ENCODE measurements at places on chromosomes 1 and 21. TPM values are rescaled to one million over a fixed set of nuclear protein-coding genes. Genes with fewer than 3 reads are reported as not detected.

TSACC gene
- total RNA-seq: 0.28 TPM

GRIK3 gene
- 0.05 TPM for total RNA-seq

S100A7 gene
- total RNA-seq: not detected

CFAP74 gene
- total RNA-seq: under 0.01 TPM

TARS2 gene
- 16.5 TPM for total RNA-seq

SERPINC1 gene
- total RNA-seq: 742 TPM

YTHDF2 gene
- total RNA-seq: 31.1 TPM

FNDC10 gene
- 0.08 TPM for total RNA-seq

TMEM240 gene
- 0.14 TPM for total RNA-seq

SPRR5 gene
- not detected for total RNA-seq

DNA sequence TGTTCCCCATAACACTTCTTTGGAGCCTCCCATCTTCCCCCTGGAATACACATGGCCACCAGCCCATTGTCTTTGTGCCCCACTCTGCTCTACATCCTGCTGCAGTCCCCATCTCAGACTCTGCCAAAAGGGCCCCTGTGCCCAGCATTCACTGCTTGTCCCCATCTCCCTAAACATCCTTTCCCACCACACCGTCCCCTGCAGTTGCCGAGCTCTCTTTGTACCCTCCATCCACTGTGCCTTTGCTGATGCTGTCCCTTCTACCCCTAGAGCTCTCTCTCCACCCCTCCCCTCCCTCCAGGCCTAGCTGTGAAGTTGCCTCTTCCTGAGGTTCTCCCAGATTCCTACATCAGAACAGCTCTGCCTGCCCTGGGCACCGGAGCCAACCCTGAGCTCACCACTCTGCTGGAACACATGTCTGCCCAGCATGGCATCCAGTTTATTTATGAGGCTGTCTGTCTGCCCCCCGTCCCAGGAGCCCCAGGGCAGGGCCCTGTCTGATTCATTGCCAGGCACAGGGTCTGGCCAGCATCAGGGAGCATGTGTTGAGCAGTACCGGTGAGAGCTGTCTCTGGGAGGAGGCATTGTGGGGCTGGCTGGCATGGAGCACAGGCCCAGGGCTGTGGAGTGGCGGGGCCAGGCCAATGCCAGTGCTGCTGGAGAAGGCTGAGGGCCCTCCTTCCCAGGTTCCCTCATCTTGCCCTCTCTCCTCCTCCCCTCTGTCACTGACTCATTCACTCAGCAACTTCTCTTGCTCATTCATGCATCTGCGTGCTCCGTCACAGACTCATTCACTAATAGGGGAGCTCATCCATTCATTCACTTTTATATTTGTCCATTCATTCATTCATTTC is 28.8 kb downstream of the EDN2 start:
- no peaks in the 10 kb centered on the region for H3K4me1 ChIP-seq
- H3K27ac ChIP-seq: no peak overlapping the region
- no peak overlapping the region for H3K4me3 ChIP-seq
- H3K36me3 ChIP-seq: no peaks in the 10 kb centered on the region
- no peak for DNase-seq
- no peaks in the 10 kb centered on the region for H3K27me3 ChIP-seq

GRCh38 chr1:35452106-35452774 is 105.0 kb downstream of the KIAA0319L start:
- no peak for DNase-seq
- no peaks in the 10 kb centered on the region for H3K27me3 ChIP-seq
- peaks cover 23% of the 10 kb centered on the region for H3K36me3 ChIP-seq
- no peak overlapping the region for H3K27ac ChIP-seq
- H3K4me1 ChIP-seq: peaks cover 35% of the 10 kb centered on the region
- no peak overlapping the region for H3K4me3 ChIP-seq

DNA sequence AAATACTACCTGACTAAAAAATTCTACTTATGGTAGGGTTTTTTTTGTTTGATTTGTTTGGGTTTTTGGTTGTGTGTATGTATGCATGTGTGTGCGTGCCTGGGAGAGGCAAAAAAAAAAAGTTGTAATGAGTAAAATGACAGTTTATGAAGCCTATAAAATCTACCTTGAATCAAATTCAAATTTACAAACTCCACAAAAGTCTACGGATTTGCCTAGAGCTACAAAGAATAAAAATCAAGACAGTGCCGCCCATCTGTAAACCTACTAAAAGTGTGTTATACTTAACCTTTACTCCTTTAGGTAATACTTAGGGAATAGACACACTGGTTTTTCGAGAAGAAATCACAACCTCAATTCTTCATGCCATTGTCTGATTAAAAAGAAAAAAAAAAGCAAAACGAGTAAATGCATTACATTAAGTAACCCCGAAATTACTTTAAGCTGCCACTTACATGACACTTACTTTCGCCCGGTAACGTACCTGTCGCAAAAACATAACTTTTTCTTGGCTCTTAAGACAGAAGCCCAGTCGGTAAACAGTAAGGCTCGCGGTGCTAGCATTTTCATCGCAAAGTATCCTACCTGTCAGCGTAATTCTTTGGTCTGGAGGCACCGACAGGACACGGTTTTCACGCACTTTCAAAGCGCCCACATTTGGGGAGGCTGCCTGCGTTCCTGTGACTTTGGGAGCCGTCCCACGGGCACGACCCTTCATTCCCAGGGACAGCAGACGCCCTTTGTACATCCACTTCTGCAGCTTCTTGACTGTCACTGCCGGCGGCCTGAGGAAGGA is 951 bp downstream of the SYDE2 start:
- no peaks in the 10 kb centered on the region for H3K27me3 ChIP-seq
- H3K4me3 ChIP-seq: peak overlapping the region; percentile 91
- H3K4me1 ChIP-seq: no peaks in the 10 kb centered on the region
- no peaks in the 10 kb centered on the region for H3K36me3 ChIP-seq
- peak overlapping the region; percentile 90 for H3K27ac ChIP-seq

DNA sequence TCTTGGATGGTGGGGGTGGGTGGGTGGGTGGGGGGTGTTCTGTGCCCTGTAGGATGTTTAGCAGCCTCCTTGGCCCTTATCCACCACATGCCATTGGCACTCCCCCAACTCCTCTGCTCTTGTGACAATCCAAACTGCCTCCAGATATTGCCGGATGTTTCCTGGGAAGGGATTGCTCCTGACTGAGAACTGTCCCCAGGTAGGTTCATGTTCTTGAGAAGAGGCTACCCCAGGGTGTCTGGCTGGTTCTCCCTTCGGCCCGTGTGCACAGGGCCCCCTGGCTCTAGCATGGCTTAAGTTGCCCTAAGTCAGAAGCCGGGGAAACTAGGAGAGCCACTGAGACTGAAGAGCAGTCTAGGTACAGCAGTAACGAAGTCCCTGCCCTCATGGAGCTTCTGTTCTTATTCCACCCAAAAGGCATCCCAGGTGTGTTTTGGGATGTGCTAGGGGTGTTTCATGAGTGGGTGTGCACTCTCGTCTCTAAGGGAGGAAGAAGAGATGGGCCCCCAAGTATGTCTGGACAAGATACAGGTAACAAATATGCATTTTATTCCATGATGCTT is 19.8 kb upstream of the THRAP3 start:
- peaks cover 7% of the 10 kb centered on the region for H3K4me1 ChIP-seq
- no peak overlapping the region for H3K27ac ChIP-seq

- DNase-seq: no peak
- H3K4me3 ChIP-seq: no peak overlapping the region
- no peaks in the 10 kb centered on the region for H3K36me3 ChIP-seq
- H3K27ac ChIP-seq: no peak overlapping the region
- H3K4me1 ChIP-seq: peaks cover 4% of the 10 kb centered on the region
- no peaks in the 10 kb centered on the region for H3K27me3 ChIP-seq
These were observed 6.0 kb downstream of the COL9A2 start for GRCh38 chr1:40310983-40311642.

DNA sequence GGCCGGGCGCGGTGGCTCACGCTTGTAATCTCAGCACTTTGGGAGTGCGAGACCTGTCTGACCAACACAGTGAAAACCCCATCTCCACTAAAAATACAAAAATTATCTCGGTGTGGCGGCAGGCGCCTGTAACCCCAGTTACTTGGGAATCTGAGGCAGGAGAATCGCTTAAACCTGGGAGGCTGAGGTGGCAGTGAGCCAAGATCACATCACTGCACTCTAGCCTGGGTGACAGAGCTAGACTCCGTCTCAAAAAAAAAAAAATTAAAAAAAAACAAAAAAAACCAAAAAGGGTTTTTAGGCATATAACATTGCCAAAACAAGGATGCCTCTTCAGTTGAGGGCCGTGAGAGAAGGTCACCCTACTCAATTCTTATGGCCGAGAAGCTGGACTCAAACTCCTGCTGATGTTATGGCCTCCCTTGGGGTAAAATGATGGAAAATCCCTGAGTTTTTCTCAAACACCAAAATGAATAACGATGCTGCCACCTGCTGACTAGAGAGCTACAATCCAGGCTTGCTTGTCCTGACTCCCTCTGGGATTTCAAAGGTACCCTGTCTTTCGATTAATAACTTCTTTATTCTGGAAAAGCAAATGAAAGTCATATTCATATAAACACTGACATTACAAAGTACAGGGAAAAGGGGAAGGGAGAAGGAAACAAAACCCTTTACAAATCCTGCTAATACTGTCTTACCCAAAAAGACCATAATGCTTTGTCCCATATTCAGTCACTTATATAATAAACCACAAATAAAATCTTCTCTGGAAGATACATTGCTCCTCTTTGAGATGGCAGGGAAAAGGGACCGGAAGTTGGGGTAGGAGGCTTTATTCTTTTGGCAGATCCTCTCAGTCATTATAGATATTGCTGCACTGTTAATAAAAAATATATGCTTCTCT is 10.7 kb downstream of the RAB42 start:
- peaks cover 22% of the 10 kb centered on the region for H3K36me3 ChIP-seq
- H3K27me3 ChIP-seq: no peaks in the 10 kb centered on the region
- DNase-seq: peak; percentile 52
- H3K27ac ChIP-seq: no peak overlapping the region
- no peaks in the 10 kb centered on the region for H3K4me1 ChIP-seq
- no peak overlapping the region for H3K4me3 ChIP-seq

DNA sequence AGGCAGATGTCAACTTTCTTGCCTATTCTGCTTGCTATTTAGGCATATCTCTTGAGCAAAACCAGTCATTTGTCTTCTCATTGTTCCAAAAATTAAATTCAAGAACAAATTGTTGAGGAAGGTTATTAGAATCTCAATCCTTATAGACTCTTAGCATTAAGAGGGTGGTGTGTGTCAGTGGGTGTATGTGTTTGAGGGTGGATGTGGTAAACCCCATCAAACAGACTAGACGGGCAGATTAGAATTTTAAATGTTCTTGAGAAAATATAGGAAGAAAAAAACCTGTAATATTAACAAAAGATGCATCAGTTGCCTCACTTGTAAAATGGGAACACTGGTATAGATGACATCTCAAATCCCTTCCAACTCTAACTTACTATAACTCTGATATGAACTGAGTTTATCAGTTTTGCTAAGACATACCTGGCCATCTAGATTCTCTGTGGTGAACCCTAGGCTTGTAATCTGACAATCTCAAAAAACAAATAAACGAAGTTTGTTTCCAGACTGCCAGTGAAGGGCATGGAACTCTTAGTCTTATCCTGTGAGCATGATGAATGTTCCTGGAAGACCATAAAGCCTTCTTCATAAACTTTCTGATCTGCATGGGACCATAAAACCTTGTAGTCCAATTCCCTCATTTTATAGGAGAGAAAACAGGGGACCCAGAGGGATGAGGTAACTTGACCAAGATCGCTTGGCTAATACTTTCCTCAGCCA is 176.3 kb upstream of the SGIP1 start:
- H3K27me3 ChIP-seq: no peaks in the 10 kb centered on the region
- H3K27ac ChIP-seq: no peak overlapping the region
- H3K36me3 ChIP-seq: no peaks in the 10 kb centered on the region

DNA sequence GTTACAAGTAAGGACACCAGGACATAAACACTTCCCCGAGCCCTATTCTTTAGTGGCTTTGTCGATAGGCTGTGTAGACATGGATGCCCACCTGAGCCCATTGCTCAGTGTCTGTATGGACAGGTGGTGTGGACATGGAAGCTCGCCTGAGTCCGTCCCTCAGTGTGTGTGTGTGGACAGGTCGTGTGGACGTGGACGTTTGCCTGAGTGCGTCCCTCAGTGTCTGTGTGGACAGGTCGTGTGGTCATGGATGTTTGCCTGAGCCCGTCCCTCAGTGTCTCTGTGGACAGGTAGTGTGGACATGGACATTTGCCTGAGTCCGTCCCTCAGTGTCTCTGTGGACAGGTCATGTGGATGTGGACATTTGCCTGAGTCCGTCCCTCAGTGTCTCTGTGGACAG is 38.7 kb upstream of the COL6A2 start:
- no peak overlapping the region for H3K4me3 ChIP-seq
- no peak overlapping the region for H3K27ac ChIP-seq
- DNase-seq: no peak
- no peaks in the 10 kb centered on the region for H3K4me1 ChIP-seq
- H3K36me3 ChIP-seq: no peaks in the 10 kb centered on the region

DNA sequence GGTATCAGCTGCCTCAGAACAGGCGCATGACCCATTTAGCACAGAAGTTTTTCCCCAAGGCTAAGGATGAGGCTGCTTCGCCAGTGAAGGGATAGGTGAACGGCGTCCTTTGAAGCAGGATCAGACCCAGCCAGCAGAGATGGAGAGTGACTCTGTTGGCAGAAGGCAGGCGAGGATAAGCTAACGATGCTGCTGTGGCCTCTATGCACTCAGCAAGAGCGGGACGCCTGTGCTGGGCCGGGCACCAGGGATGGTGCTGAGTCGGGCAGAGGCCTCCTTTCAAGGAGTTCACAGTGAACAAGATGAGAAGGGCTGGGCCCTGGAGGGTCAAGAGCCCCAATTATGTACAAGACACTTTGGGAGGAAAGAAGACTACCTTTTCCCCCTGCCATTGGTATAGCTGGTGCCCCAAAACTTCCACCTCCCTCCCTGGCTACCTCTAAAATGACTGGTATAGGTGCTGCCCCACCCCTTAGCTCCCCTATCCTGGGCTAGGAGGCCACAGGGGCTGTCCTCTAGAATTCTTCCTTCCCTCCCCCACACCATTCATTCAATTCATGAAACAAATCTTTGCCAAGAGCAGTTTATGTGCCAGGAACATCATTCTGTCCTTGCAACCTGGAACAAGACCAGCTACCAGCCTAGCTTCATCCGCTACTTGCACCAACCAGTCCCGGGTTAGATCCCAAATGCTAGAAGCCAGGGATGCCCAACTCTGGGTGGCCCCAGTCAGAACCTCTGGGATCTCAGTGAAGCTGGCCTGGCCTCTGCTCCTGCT is 7.5 kb downstream of the XKR8 start:
- no peaks in the 10 kb centered on the region for H3K36me3 ChIP-seq
- no peaks in the 10 kb centered on the region for H3K4me1 ChIP-seq
- no peak overlapping the region for H3K27ac ChIP-seq
- H3K4me3 ChIP-seq: no peak overlapping the region
- no peaks in the 10 kb centered on the region for H3K27me3 ChIP-seq
- DNase-seq: no peak
